Stimulated activated effector memory CD8-positive, alpha-beta T cell treated with anti-CD3 and anti-CD28 coated beads, Interleukin-12 subunit alpha, Interleukin-12 subunit beta, amount 100 ng/mL, for 72 hours (primary cell): ENCODE measurements at places on chromosomes 4 and X.

DNA sequence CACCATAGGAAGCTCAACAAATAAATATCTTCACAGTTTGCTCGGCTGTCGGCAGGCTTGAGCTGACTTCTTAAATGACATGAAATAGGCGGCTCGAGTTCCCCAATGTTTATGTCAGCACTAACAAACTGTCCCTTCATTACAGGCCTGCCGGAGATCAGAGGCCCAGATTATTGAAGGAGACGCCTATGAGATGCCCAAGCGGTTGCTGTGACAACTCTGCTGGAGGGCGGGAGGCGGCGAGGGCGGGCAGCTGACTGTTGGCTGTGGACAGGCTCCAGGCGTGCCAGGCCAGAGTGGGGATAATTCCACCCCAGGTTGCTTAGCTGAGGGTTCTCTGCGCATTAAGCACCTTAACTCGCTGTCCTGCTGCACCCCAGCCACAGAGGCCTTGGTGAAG, 39.2 kb upstream of the MSX1 start:
- no peak for DNase-seq

DNA sequence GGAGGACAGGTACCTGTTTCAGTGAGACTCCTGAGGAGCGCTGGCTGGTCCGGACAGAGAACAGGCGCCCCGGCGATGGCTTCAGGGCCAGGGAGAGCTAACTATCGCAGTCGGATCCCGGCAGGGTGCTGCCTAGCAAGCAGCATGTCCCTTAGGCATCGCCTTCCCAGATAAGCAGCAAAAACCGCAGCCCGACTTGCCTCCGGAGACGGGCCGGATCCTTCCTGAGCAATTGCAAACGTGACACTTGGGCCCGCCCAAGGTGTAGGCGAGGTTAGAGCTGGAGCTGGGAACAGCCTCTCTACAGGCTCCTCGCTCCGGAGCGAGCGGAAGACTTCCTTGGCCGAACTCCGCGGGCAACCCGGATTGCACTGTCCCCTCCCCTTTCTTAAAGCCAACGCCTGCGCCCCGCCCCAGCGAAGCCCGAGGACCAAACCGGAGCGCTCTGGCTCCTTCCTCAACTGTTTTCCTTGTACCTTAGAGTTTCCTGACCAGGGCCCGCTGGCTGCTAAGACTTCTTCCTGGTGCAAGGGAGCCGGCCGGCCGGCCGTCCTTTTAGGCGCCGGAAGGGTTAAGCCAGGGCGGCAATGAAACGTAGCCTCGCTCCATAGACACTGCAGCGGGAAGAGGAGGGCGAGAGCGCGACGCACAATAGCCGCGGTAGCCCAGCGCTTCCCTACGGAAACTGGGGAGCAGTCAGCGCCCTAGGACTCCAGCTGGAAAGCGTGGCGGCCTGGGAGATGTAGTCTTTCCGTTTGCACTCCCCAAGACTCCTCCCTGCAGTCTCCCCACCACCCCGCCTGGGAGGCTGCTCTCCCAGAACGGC, at the start of gene OPHN1:
TSS of gene OPHN1 (minus strand) at position 341 of the 826 bp plus-strand sequence. CDS start 475 bp downstream, outside the sequence.
- DNase-seq: no peak

GRCh38 chr4:30769093-30769492, 48.9 kb downstream of the PCDH7 start:
- no peak for DNase-seq

DNA sequence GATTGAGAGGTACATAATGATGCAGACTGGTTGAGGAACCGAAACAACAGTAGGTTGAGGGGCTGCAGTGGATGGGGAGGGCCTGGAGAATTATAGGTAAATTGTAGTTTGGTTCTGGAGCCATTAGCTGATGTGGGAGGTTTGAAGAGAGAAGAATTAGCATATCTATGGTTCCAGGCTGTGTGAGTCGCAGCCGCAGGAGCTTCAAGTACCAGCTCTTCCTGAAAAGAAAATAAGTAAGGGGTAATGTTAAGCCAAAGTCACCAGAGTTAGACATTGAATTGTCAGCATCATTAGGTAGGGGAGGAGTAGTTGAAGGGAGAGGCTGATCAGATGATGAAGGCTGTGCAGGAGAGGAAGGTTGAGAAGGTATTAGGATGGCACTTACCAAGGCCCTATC, 29.5 kb downstream of the PF4 start:
- no peak for DNase-seq

- DNase-seq: no peak
Measured at GRCh38 chr4:94515365-94515764, 63.6 kb downstream of the PDLIM5 start.

DNA sequence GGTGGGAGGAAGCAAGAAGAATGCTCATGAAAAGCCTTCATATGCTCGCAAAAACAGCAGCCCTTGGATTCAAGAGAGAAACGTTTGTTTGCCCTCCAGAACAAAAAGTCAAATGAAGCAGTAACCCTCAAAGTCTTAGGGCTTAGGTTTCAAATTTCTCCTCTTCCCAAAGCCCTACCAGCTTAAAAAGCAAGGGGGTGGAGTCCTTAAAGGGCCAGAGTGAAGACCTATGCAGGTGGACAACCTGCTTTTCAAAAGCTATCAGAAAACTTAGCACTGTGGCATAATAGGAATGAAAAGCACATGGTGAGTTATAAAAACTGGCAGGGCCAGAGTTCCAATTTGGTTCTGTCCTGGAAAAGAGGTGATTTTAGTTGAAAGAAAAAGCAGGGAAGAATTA, 253.3 kb downstream of the NAP1L3 start:
- DNase-seq: no peak

DNA sequence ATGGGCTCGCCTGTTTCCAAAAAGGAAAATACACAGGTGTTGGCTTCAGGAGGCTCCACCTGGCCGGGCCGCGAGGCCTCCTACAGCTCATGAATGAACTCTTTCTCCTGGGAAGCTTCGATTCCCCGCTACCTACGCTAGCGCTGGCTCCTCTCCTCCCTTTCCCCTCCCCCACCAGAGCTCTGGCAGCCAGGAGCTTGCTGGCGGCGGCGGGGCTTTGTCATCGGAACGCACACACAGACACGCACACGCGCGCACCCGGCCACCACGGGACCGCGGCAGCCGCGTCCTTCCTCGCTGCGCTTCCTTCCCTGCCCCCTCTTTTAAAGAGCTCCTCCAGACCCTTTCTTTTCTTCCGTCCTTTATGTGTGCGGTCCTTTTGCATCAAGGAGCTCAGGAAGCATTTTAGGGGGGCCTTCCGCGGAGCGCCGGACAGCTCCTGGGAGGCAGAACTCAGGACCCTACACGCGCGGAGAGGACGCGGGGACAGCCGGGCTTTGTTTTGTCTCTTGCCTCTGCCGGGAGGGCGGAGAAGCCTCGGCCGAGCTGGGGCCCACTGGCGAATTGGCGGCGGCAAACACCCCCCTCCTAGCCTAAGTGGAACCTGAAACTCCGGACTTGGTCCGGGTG, 70.2 kb upstream of the BCOR start:
- DNase-seq: no peak

DNA sequence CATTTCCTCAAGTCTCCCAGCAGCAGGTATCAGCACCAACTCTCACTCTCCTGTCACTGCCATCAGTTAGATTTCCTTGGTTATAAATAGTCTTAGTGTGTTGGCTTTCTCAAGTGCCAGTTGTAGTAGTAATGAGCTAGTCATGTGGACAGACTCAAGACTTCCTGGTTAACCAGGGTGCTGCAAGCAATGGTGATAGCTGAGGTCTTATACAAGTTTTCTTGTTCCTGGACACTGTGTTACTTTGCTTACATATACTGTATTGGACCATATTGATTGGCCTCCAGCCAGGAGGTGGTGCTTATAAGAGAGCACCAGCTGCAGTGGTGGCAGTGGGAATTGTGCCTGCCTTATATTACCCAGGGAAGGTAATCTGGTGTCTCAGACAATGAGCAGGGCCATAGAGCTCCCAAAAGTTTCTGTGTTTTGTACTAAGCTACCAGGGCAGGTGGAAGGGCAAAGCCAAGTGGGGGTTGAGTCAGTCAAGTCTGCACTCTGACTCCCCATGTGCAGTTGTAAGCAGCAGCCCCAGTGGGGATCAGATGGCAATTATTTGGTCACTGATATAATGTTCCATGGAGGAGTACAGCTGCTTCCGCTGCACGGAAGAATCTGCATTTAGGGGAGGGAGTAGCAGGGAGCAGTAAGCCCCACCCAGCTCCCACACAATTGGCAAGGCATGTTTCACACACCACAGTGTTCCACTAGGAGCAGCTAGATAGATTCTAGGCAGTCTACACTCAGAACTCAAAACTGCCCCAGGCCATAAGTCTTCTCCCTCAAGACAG, 24.1 kb upstream of the ZDHHC15 start:
- DNase-seq: no peak
